ENCODE measurements at places on chromosomes 3 and 15.

- no peak for DNase-seq
Measured at GRCh38 chr15:66566963-66567531, 1.2 kb upstream of the LCTL start.

DNA sequence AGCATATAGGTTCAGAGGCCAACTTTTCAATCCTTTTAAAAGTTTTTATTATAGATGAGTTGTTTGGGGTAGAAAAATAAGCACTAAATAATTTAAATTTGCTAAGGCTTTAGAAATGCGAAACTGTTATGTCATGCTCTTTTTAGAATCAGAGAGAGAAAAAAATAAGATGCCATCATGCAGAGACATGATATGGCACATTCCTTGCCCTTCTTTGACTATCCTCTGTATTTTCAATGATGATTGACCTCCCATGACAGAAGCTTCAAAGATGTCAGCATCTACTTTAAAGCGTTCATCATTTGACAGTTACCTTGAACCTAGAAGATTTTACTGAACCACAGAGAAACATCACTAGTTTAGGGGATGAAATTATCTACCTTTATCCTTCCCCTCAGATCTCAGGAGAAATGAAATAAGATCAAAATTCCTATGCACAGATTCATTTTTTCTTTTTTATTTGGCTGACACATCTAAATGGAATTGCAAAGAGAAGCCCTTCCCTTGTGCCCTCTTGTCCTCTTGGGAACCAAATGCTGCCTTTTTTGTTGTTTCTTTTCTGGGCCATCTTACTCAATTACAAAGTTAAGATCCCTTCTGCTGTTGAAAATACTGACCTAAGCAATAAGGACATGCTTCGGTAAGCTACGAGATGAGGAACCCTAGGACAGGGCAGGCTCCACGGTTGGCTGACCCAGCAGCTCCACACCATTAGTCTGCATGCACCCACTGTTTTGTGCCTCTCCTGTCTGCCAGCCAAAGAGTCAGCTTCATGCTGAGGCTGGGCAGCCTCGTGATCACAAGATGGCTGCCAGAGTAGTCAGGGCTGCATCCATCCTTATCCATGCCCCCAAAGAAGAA lies 289.7 kb upstream of the TPM1 start:
- DNase-seq = no peak

DNA sequence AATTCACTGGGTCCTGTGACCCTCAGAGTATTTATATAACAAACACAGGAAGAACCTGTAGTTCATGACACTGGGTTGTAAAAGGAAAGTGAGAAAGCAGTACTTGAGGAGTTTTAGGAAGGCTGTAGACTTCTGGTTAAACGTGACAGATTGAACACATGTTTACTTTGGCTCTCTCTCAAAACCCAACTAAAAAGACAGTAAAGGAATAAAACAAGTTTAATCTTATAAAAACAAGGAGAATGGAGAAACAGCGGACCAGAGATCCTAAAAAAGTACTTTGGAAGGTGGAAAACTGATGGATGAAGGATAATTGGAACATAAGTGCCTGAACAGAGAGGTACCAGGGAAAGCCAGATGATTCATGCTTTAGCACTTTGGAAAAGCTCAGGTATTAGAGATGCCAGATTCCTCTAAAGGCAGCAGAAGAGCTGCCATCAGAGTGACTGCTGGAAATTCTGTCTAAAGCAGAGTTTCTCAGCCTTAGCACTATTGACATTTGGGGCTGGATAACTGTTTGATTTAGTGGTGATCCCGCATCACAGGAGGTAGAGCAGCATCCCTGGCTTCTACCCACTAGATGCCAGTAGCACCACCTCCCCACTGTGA lies 182.9 kb upstream of the RORA start:
- DNase-seq = no peak

DNA sequence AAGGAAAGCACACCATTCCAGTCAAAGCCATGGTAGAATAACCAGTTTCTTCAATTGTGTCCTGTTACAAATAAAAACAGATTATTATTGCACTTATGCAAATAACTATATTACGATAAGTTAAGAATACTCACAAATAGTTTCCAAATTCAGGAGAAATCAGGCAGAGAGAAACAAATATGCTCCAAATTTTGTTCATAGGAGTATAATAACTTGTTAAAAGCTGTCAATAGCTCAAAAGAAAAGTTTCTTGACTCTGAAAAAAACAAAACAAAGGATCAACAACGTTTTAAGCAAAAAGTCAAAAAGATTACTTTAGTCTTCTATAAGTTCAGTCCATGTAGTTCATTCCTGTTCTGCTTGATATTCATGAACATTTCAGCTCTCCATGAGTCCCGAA lies 59.7 kb upstream of the BDH1 start:
- no peak for DNase-seq

- no peak for DNase-seq
Measured at GRCh38 chr3:140189267-140189666, 254.3 kb downstream of the CLSTN2 start.
